ENCODE measurements at places on chromosomes 6 and 20.

DNA sequence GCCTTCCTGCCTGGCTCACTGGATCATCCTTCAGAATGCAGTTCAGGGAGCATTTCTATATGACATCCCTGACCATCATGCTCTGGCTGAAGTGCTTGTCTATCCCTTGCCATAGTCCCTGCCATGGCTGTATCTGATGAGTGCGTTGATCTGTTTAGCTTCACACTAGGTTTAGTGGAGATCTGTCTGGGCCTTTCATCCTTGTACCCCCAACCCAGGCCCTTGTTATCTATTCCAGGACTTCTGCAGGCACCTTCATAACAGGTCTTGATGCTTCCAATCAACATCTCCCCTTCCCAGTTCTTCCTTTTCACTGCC is 102.4 kb downstream of the QRSL1 start:
- DNase-seq, result no peak

- DNase-seq, result no peak
Measured at GRCh38 chr6:130776287-130776925, 50.8 kb upstream of the SMLR1 start.

DNA sequence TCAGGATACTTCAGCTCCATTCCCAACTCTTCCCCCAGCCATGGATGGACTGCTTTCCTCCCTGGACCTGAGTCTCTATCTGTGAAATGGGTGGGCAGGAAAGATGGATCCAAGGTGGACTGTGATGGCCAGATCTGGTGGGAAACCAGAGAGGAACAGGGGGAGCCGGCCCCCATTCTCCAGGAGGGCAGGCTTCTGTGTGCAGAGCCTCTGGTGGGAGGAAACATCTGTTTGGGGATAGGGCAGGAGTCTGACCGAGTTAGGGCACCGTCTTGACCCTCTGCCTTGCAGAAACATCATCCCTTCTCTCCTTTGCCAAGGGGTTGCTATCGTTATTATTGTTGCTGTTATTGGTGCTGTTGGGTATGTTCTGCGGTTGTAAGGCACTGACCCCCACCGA is 91.5 kb downstream of the TOX2 start:
- no peak for DNase-seq

DNA sequence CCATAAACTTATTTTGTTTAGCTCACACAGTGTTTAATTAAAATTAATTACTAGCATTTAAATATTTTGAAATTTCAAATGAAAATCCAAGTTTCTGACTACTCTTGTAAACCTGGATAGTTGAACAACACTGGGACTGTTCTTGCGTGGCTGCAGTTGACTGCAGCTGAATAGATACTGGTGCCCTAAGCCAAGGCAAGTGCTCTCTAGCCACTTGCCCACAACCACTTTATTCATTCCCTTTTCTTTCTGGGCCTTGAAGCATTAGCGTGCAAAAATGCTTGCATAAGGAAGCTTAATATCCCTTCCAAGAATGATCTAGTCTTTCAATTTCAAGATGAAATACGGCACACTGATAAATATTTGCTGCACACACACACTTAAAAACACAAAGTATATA is 676.0 kb upstream of the MARCKS start:
- no peak for DNase-seq

DNA sequence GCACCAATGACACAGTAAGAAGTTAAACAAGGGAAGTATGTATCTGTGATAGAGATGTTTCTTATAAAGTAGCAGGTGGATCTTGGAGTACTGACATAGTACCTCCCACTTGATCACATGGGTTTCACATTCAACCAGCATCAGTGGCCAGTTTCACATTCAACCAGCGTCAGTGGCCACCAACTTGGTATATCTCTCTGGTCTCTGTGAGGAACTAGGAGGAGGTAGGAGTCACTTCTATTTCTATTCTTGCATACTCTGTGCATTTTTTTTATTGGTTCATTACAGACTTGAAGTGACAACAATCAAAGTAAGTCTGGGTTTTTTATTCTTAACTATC is 200.3 kb upstream of the SIM1 start:
- no peak for DNase-seq

DNA sequence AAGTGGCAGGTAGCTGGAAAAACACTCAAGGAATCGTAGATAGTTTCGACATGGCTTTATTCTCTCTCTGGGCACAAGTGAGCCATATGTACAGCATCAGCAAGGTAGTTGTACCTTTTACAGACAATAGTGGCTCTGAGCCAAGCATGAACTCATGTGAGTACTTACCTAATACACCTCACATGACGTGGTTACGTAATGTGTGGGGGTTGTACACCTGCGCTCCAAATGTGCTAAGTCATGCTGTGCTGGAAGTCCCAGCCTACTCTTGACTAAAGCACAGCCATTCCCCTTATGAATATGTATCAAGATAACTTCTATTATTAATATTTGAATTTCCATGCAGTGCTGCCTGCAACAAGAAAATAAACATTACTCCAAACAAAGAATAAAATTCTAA is 78.8 kb upstream of the HMGN3 start:
- peak; percentile 77 for DNase-seq

DNA sequence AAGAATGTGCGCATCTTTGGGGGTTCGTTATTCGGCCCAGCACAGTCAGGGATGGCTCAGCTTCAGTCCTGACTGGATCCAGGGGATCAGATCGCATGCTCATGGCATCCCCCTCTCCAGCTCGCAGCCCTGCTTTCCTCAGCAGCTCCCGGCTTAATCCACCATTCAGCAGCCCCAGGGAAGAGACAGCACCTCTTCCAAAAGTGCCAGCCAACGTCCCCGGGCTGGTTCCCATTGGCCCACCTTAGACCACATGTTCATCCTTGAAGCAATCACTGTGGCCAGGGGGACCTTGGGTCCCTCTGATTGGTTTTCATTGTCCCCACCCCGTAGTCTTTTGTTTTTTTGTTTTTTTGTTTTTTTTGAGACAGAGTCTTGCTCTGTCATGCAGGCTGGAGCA is 188.7 kb downstream of the ZMYND8 start:
- no peak for DNase-seq

DNA sequence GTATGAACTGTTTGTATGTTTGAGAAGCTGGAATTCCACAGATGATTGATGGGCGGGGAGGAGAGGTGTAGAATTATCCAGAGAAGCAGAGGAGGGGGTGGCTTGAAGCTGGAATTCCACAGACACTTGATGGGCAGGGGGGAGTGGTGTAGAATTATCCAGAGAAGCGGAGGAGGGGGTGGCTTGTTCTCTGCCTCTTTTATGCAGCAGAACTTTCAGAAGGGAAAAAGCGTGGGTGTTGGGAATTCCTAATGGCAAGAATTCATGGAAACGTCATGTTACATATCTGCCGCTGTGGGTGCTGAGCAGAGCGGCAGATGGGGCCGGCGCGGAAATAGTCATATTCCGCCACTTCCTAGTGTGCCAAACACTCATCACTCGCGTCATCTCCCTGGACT is 167.9 kb upstream of the KCNG1 start:
- DNase-seq, result no peak

DNA sequence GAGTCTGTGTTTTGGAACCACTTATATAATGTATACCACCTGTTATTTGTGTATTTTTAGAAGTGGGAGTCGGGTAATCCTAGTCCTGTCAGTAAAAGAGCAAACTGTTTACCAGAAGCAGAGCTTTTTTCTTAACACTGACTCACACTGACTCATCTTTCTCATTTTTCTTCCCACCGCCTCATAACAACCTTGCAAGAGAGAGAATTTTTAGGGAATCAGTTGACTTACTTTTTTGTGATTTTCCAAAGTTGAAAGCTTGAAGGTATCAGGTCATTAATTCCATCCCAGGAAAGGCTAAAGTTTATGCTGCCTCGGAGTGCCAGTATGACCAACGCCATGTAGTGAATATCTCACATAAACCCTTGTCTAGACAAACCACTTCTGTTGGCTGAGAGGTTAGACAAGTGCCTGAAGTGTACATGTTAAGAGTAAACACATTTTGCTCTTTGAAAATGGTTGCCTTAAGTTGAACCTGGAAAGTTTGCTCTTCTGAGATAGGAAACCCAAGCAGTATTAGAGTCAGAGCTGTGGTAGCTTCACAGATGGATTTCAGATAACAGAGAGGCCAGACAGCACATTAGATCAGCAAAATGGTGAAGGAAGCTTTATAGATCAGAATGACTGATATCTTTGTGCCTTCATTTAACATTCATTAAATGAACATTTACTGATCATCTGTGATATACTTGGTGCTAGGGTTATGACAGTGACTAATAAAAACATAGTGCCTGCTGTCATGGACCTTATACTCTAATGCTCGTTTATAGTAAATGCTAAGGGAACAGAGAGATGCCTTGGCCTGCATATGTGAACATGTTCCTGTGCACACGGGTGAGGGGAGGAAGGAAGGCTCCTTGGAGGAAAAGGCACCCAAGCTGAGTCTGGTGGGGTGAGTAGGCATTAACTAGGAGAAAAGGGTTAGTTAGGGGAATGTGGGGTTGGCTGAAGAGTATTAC is 29.1 kb upstream of the PKIG start:
- DNase-seq, result peak; percentile 57

DNA sequence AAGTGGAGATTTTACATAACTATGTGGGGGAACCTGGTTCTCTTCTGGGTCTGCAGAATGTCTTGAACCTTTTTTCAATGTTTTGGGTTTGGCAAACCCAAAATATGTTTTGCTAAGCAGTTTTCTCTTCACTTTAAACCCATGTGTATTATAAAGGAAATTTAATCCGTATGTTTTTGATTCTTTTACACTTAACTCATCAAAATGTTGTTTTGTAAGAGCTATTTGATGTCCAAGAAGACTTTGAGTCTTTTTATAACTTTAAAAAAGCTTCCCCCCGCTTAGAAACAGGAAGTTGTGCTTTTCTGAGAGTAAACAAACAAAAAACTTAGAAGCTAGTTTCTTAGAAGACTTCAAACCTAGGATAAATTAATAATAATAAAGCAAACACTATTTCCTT is 81.9 kb upstream of the CEP162 start:
- DNase-seq, result no peak

GRCh38 chr20:35447082-35447789 is 8.2 kb upstream of the CEP250 start:
- DNase-seq, result peak; percentile 76

DNA sequence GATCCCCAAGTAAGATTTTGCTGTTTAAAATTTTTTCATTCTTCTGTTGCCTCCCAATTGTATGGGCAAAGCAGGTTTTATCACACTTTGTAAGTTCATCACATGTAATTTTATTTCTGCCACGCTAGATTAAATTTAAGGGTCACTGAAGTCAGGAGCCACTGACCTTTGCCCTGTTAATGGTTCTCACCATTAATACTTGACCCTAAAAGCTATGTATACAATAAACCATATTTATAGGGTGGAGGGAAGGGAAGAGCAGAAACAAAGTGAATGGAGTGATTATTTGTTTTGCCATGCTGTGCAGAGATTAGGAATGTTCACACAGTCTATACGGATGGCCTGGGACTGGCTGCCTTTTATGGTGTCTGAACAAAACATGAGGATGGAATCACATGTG is 186.7 kb downstream of the BMP2 start:
- DNase-seq, result no peak

DNA sequence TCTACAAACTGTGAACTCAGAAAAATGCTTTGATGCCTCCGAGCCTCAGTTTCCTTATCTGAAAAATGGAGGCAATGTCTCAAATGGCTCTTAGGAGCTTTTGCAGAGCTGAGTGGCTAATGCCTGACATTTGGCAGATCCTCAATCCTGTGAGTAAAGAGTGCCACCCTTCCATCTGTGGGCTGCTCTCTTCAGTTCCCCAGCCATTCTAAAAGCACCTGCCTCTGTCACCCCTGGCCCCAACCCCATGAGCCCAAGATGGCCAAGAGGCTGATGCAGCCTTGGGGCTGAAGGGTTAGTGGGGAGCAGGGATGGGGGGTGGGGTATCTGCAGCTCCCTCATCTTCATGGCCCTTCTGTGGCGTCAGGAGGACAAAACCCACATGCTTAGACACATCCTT is 14.5 kb upstream of the GUCA1A start:
- DNase-seq, result no peak

- DNase-seq, result no peak
Measured at GRCh38 chr6:100472674-100473073, 8.0 kb upstream of the SIM1 start.

GRCh38 chr6:107956181-107956580 is 1.8 kb downstream of the SEC63 start:
- no peak for DNase-seq

DNA sequence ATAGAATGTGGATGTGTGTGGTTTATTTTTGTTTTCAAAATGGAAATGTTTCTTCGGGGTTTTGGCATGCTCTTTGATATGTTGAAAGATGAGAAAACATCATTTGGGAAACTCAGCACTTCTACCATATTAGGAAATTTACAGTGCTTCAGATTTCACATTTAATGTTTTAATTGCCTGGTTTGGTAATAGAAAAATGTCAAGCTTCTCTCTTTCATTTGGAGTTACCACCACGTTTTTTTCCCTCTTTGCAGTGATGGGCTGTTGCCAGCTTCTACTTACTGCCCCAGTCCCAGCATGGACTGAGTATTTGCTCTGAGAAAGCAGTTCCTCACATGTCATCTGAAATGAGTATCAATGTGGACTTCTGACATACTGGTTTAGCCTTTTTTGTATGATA is 267.7 kb downstream of the PRL start:
- DNase-seq, result no peak

GRCh38 chr6:147395158-147395557 is 113.3 kb upstream of the SAMD5 start:
- DNase-seq, result no peak

GRCh38 chr6:30169658-30170614 is 6.6 kb downstream of the TRIM15 start:
- DNase-seq, result no peak
